T1000 (cell line): ENCODE measurements at places on chromosomes 1 and 21.
A peak's percentile ranks its signal among the peaks of the same experiment; 100 is the strongest.

GRCh38 chr1:212485571-212485912, 52.8 kb downstream of the NENF start:
- no peak for DNase-seq

DNA sequence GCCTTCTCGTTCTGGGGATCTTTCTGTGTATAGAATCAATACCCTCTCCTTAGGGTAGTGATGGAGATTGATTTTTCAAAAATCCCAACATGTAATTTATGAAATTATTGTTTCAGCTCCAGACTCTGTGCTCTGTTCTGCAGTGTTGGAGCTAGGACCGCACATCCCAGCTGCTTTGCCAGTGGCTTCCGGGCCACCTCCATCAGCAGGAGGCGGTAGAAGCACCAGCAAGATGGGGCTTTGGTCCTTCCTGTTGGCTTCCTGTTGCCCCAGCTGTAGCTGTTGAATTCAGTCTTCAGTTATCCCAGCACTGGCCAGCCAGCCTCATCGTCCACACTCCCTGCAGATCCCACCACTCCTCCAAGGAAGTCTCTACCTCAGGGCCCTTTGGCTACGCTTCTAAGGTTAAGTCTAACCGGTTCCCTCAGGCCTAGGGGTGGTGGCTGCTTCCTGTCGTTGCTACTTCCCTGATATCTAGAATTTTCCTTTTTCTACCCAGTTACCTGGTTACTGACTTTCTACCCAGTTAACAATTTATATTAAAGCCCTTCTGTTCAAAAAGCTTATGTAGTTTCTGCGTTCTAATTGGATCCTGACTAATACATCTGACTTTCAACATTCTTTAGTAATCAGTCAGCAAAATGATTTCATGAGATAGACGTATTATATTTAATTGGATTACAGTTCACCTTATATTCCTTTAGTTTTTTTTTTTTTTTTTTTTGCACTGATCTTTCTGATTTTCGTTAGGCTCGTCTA, 24.6 kb downstream of the GALNT2 start:
- DNase-seq: no peak

DNA sequence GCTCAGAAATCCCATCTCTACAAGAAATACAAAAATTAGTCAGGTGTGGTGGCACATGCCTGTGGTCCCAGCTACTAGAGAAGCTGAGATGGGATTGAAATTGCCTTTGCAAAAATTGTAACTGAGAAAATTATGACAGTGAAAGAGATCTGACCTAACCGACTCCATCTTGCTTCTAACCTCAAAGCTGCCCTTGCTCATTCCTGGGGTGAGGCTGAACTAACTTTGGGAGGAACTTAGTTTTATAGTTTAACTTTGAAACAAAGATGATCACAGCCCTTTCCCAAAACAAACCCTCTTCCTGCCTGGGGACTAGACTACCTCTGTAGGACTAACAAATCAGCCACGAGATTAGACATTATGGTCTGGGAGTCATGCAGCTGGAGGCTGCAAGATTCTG, 33.8 kb upstream of the ERO1B start:
- DNase-seq: no peak

- no peak for DNase-seq
These were observed 40.3 kb downstream of the FHAD1 start for GRCh38 chr1:15287035-15287979.

- DNase-seq: no peak
These were observed 1.4 kb downstream of the TPM3 start for GRCh38 chr1:154190550-154190949.

- DNase-seq: no peak
These were observed 86.2 kb downstream of the CD247 start for GRCh38 chr1:167431909-167432650.

DNA sequence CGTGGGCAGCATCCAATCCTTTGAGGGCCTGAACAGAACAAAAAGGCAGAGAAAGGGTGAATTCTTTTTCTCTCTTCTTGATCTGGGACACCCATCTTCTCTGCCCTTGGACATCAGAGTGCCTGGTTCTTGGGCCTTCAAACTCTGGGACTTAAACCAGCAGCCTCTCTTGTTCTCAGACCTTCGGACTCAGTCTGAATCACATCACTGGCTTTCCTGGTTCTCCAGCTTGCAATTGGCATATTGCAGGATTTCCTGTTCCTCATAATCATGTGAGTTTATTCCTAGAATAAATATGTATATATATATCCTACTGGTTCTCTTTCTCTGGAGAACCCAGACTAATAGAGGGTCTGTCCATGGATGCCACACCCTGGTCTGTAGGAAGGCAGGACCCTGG, 16.3 kb upstream of the TENT5C start:
- no peak for DNase-seq

GRCh38 chr1:210758761-210759160, 375.2 kb downstream of the KCNH1 start:
- DNase-seq: no peak

DNA sequence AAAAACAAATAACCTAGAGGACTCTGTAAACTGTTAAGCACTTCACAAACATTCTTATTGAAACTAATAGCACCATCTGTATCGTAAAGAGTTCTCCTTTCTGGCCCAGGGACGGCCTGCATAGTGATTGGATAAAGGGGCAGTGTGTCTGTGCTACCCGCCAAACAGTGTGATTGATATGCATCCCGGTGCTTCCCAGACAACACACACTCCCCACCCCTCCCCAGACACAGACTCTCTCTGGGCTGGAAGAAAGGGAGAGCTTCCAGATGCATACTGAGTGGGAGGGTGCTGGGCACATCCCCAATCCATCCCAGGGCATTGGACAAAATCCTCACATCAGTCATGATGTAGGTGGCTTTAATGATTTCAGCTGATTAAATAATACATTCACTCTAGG, 3.7 kb downstream of the HSD11B1 start:
- DNase-seq: no peak

DNA sequence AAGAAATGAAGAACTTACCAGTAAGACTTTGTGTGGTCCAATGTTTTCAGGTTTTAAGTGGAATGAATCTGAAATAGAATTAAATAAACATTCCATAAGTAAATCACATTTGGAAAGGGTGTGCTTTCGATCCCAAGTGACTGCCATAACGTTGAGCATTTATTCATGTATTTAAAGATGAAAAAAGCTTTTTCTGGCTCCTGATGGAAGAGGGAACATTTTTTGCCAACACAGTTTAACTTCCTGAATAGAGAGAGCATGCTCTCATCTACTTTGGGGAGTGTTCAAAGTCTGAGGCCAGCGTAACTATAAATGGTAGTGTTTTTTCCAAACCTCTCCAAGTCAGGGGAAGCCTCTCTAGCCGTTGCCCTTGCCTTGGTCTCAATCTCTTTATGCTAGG, 55.8 kb downstream of the GNG12 start:
- DNase-seq: no peak

GRCh38 chr1:241479294-241479693, 40.3 kb downstream of the FH start:
- DNase-seq: no peak

DNA sequence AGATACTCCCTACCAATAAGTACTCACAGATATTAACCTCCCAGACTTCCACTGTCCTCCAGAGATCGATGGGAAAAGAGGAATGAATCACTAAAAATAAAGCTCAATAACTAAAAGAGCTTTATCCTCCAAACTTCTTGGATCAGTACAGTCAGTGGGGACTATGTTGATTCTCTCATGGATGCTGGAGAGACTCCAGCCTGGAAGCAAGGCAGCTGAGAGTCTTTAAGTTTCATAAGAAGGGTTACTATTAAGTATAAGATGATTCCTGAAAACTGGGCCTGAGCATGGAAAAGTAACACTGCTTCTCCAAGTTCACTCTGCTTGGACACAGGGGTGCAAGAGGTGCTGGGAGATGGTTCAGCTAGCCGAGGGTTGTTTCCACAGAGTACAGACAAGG, 6.2 kb upstream of the DDR2 start:
- no peak for DNase-seq

- no peak for DNase-seq
These were observed 768.0 kb upstream of the TMPRSS15 start for GRCh38 chr21:19171585-19171984.

DNA sequence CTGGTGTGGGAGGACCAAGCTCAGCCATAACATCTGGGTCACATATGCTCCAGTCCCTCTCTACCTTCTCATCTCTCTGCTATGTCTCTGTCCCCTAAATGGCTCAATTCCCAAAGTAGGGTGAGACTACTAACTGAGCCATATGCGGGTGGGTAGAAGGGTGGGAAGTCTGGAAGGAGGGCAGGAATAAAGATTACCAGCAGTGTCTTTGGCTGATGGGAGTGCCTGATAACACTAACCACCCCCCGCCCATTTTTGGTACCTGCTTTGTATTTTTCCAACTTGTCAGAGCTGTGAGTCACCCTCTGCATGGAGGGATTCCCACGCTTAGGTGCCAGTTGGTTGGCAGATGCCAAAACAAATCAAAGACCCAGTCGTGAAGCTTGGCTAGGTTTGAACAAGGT, 14.9 kb upstream of the SSBP3 start:
- no peak for DNase-seq

GRCh38 chr1:246687002-246687401, 37.2 kb upstream of the SCCPDH start:
- DNase-seq: no peak

DNA sequence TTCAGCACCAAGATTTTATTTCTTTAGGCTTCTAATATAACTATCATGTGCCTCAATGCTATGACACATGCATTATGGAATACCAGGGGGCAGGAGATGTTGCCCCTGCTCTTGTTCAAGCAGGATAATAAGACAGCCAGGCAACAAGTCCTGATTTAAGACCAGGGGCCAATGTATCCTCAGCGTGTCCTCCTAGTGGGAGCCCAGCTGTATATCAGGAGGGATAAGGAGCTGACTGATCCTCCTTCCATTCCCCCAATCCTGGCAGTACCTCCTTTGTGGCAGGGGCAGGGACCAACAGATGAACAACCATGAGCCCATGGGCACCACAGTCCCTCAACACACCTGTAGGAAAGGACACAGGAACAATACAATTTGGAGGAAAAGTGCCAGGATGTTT, 29.3 kb downstream of the SORT1 start:
- DNase-seq: no peak

DNA sequence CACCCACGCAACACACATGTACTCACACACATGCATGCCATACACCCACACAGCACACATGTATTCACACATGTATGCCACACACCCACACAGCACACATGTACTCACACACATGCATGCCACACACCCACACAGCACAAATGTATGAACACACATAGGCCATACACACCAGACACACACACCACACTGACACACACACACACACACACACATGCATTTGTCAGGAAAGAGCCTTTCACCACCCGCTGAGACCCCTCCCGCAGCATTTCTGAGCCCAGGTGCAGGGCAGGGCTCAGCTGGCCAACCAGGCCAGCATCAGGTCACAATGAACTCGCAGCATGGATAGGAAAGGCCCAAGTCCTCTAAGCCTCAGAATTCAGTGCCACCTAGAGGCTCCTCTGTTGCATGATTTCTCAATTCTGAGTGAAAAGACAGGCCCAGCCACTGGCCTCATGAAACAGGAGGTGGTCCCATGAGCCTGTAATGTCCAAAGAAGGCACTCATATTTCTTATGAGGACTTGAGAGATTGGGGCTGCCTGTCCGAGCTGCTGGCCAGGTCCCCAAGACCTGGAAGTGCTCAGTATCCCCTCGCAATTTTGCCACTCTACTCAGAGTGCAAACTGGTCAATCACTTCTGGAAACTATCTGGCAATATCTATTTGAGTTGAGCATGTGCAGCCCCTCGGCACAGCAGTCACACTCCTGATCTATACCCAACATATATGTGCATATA, 57.3 kb downstream of the PSMG1 start:
- peak; percentile 10 for DNase-seq

DNA sequence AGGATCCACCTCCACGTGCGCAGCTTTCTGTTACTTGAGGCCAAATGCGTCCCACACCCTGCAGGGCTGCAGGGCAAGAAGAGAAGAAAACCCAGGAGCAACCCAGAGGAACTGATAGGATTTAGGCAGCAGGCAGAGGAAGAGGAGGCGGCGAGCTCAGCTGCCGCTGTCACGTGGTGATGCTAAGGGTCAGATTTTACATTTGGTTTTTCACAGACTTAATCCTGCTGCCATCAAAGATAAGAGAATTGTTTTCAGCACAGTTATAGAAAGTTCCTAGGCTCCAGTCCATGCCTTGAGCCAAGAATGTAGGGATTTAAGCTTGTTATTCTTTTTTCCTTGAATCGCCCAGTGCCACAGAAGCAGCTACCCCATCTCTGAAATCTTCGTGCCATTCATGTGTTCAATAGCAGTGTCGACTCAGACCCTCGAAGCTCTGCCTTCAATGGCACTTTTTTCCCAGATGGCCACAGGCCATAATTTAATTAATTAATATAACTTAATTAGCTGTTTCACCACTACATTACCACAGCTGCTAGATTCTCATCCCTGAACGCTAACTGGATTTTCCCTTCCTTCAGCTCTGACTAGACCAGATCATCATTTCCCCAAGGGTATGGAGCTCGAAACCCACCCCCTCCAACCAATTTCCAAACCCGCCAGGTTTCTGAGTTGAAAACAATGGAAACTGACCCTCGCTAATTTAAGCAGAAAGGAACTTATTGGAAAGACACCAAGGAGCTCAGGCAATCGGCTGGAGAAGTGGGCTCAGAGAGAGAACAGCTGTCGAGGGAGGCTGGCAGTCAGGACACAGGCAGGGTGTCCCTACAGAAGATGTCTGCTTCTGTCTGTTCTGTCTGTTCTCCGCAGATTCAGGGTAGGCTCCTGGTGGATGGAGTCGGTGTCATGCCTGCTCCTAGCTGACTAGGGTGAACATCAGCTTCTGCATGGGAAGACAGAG, 36.2 kb downstream of the LDLRAP1 start:
- DNase-seq: no peak

GRCh38 chr1:168498159-168498631, 45.6 kb downstream of the XCL2 start:
- no peak for DNase-seq

DNA sequence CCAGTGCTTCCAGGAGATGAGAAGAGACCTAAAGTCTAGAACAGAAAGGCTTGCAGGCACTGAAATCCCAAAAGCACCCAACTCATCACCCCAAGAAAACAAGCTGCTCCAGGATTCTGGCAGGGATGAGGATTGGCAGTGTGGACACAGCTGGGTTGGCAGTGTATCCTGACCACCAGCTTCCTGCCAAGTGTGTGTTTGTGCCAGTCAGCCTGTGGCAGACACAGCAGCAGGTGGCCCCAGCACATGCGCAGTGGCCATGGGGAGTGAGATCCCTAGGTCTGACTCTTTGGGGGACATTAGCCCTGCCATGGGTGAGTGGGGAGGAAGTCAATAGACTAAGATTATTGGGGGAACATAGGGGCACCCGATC, 8.7 kb upstream of the SNAPIN start:
- DNase-seq: no peak

- peak; percentile 92 for DNase-seq
These were observed at the start of gene ZFP69B for GRCh38 chr1:40449684-40450494. Gene ZFP69B (plus strand): TSS chr1:40450476. CDS start chr1:40450962, 486 bp downstream.

- DNase-seq: no peak
These were observed 18.9 kb upstream of the IL20 start for GRCh38 chr1:206846487-206846886.

DNA sequence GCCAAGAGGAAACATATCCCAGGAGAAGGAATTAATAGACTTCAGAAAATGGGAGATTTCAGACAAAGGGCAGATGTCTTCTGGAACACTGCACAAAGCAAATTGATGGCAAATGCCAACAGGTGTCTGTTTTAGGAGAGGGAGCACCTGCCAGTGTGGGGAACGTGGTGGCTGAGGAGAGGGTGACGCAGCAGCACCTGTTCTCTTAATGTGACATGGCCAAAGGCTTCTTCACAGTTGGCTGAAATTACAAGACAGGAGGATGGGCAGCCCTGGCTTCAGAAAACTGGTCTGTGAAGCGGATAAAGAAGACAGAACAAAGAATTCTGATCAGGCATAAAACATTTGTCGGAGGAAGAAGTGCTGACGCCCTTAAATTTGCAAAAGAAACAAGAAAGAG, 178.7 kb upstream of the RUNX1 start:
- no peak for DNase-seq
